DMS 273 treated with DMSO at 0.1 percent for 48 hours (cell line): ENCODE measurements at places on chromosomes 12 and 14.

DNA sequence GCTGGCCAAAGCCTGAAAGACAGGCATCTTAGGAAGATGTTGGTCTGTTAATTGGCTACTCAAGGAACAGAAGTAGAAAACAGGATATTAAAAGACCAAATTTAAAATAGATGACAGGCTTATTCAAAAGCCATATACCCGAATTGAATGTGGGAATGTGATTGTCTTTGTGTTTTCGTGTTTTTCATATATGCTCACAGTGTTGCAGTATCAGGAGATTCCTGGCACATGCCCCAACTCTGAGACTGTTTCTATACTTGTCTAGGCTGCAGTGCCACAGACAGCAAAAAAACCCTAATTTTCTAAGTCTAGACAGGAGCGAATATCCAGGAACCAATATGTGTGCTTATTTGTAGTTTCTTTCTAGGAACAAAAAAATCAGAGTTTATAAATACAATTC is 57.4 kb upstream of the KRR1 start:
- DNase-seq = no peak

DNA sequence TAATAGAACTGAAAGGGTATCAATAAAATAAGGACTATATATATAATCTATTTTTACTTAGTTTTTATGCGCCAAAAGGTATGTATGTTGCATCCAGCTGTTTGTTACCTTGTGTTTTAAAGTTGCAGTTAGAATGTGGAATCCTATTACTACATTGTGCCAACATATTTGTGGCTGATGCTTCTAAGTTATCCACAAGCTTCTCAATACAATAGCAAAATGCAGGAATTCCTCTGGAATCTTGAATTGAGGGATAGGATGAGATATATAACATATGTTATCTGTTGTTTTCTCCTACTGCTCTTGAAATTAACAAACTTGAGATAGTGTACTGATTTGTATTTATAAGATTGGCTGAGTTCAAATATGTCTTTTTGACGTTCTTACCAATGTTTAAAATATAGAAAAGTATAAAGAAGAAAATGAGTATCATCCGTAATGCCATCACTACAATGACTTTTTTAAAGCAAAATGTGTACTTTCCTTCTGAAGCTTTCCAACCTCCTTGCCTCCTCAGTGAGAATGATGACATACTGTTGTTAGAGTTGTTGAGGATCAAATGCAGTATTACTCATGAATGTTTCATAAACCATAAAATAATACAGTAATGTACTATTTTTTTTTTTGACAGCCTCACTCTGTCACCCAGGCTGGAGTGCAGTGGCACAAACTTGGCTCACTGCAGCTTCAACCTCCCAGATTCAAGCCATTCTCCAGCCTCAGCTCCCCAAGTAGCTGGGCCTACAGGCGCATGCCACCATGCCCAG is 6.6 kb downstream of the RAP1B start:
- DNase-seq = no peak

- DNase-seq = no peak
Measured at GRCh38 chr12:93288626-93289025, 89.1 kb upstream of the NUDT4 start.

DNA sequence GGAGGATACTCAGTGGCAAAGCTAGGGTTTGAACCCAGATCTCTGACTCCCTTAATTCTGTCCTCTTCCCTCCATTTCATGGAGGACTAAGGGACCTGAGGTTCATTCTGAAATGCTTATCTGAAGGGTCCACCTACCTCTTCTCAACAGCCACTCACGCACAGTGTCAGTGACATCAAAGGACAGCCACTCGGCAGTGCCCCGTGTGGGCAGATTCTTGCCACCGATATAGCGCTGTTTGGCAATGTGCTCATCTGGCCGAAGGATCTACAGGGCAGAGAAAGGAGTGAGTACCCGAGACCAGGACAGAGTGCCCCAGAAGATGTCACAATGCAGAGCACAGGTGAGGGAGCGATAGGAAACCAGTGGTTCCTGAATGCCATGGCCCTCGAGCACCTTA is 10.8 kb downstream of the TGFB3 start:
- DNase-seq = no peak

- no peak for DNase-seq
Measured at GRCh38 chr12:40382217-40382616, 157.4 kb downstream of the LRRK2 start.

GRCh38 chr12:27554421-27555186 is 30.6 kb downstream of the PPFIBP1 start:
- peak; percentile 48 for DNase-seq

- DNase-seq = no peak
Measured at GRCh38 chr14:61262082-61262481, 19.1 kb downstream of the TMEM30B start.

- DNase-seq = no peak
Measured at GRCh38 chr14:74586681-74587362, 25.2 kb downstream of the LTBP2 start.

DNA sequence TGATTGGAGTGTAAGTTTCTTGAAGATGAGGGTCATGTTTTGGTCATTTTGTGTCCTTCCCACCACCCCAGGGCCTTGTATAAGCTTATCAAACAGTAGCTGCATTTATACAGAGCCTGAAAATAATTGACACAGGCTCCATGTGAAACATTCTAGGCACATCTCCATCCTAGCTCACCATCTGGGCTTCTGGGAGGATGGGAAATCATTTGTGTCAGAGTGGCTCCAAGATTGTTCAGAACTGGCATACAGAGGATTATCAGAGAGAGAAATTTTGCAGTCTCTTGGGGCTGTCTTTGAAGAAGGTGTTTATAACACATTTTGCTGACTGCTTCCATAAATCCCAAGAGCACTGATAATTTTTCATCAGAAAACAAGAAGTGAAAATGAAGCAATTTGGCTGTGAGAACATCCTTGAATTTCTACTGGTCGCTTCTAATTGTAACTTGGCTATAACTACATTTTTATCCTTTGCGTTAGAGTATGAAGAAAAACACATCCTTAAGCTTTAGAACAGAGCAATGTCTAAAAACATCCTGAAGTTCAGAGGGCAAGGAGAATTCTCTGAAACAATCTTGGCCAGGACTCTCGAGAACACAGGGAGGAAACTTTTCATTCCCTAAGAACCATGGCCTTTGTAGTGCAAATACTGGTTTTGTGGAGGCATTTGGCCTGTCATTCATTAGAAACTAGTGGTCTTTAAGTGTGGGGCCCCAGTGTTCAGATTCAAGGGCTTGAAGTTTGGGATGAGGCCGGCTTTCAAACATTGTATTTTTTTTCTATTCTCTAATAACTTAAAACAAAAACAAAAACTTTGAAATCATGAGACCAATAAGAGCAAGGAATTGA is 151.1 kb downstream of the DACT1 start:
- DNase-seq = no peak

DNA sequence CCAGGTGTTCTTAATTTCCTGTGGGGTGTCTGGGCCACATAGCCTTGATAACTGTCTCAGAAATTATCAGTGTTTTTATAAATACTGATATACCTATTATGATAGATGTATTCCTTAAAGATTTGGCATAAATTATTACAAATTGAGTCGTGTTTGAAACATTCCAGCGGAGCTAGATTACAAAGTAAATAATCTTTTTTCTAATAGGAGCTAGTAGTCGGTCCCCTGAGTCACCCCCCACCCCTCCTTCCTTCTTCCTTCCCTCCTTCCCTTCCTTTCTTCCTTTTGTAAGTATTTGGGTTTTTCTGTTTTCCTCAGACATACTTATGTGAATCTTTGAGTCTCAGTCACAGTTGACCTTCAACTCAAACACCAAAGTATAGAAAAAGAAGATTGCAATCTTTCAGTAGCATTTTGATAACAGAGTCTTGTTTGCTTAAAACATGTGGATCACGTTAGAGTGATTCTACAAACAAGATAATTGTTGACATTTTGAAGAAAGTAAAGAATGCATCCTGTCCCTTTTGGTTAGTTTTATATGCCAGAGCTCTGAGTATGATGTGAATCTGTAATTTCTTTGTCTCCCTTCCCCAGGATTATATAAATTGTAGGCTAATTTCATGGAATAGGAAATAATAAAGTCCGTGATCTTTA is 264.0 kb downstream of the FUT8 start:
- no peak for DNase-seq
